ENCODE measurements at places on chromosomes 1 and 21.
A peak's percentile ranks its signal among the peaks of the same experiment; 100 is the strongest.

DNA sequence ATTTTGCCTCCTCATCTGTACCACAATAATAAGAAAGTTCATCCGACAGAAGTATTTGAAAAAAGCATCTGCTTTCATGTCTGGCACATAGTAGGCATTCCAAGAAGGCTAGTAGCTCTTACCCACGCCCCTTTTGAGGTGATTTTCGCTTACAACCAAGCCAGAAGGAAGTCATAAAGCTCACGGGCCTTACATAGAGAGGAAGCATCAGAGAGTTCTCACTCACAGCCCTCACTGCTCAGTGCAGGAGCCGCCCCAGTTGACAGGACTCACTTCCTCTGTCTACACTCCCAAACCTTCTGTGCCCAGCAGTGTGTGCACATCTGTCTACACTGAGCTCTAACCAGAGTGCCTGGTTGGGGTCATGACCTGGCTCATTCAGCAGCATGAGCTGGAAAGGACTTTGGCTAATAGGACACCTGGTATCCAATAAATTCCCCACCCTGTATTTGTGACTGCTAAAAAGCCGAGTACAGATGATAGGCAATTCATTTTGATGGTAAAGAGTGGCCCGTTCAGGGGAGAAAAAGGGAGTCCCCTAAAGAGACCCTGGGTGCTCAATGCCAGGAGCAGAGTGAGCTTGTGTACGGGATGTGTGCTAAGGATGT is 36.8 kb upstream of the DUSP10 start:
- DNase-seq: no peak

- DNase-seq: no peak
These were observed 18.9 kb downstream of the AGT start for GRCh38 chr1:230694991-230695390.

GRCh38 chr1:170593173-170594011 is 61.4 kb downstream of the GORAB start:
- DNase-seq: no peak

GRCh38 chr1:27109103-27109822 is 45.7 kb downstream of the SLC9A1 start:
- peak; percentile 71 for DNase-seq

GRCh38 chr1:184590163-184590750 is 164.4 kb downstream of the EDEM3 start:
- DNase-seq: peak; percentile 93

DNA sequence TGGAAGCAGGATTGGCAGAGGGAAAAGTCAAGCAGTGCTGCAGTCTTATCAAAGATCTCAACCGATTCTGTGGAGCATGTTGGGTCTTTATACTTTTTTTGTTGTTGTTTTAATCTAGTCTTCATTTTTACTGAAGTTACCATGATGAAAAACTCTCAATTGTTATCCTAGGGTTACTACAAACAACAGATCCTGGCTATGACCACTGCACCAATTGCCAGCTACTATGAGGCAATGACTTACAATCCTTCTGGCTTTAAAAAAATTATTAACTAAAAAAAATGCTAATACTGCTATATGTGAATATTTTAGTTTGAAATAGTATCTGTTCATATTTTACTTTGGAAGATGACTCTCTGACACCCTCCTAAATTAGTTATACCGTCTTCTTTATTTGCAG is 145.9 kb downstream of the CNIH3 start:
- no peak for DNase-seq

- no peak for DNase-seq
These were observed 6.1 kb downstream of the STRIP1 start for GRCh38 chr1:110040548-110040947.

GRCh38 chr1:162982364-162982763 is 86.8 kb upstream of the RGS4 start:
- DNase-seq: no peak

DNA sequence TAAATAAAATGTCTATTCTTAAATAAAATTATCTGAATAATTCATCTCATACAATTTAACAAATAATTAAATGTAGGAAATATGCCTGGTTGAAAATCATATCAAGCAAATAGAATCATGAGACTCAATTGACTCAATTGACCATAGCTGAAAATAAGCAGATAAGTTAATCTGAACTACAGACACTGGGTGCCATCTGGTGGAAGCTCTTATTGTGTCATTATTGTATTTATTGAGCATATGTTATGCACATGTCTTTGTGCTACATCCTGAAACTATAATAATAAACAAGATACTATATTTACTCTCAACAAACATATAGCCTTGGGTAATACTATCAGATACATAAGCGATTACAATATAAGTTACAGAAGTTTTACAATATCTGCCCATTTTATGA is 41.0 kb downstream of the BRINP3 start:
- DNase-seq: peak; percentile 53

DNA sequence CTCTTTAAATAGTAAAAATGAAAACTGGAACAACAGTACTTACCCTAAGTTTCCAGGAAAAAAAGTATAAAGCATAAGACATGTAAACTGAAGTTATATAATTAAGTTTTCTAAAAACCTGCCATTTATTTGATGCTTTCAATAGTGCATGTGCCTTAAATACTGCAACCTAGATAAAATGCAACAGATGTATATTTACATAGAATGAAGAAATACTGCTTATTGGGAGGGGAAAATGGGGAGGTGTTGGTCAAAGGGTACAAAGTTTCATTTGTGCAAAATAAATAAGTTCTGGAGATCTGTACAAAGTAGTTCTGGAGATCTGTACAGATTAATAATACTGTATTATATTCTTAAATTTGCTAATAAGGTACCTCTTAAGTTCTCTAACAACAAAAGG is 68.6 kb downstream of the PRPF38A start:
- DNase-seq: no peak

- DNase-seq: peak; percentile 89
These were observed 8.2 kb upstream of the S100A10 start for GRCh38 chr1:152001631-152002584.

DNA sequence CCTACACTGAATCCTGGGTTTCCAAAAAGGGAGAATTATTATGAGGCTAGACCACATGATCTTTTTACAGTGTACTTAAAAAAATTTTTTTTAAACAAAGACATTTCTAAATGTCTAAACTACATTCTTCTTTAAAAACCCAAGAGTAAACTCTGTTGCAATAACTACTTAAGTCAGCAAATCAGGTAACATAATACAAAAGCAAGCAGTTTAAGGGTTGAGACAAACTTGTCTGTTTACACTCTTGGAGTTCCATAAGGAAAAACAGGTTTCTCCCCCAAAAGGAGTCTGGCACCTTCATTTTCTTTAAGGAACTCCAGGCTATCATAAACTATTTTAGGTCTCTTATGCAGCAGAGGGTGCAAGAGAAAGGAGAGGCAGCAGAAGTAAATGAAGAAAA is 12.5 kb upstream of the ANKRD45 start:
- no peak for DNase-seq

DNA sequence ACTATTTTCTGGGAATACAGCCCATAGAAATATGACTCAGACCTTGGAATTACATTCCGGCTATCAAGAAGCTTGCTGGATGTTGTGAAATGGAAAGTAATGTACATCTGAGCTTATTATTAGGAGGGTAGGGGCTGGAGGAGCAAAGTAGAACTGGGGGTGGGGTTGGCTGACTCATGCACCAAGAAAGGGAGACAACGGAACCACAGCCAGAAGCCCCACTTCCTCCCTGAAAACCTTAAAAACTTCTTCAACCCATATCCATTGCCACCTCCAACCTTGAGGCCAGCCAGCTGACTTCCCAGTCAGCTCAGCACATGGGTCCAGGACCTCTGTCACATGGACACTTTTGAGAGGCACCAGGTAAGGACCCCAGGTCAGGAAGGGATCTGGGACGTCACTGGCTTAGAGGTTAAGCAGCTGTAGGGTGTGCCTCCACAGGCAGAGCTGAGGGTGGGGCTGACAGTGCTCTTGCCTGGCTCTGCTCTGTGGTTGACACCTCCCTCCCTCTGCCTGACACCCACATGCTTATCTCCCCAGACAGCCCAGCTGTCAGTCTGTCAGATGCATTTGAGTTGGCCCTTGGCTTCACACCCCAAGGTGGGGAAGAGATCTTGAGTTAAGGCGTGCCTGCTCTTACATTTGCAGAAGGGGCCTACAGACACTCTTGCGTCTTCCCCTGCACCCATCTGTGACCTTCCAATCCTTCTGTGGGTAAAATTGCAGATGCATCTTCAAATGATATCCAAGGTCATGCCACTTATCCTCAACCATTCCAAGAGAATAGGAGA is 5.7 kb upstream of the ZNF683 start:
- DNase-seq: no peak

DNA sequence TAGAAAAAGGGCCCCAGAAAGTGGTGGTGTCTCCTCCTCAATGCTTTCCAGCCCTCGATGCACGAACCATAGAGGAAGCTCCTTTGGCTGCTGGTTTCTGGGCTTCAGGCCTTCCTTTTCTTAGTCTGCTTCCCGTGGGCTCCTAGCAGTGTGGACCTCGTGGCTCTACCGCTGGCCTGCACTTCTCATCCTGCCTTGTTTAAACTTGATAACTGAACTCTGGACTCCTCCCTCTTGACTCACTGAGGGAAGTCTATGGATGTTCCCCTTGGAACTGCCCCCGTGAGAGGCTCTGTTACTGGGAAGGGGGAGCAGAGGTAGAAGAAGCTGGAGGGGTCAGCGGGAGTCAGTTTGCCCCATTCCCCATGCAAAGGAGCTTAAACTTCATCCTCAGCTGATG is 75.3 kb upstream of the WDR26 start:
- DNase-seq: no peak

DNA sequence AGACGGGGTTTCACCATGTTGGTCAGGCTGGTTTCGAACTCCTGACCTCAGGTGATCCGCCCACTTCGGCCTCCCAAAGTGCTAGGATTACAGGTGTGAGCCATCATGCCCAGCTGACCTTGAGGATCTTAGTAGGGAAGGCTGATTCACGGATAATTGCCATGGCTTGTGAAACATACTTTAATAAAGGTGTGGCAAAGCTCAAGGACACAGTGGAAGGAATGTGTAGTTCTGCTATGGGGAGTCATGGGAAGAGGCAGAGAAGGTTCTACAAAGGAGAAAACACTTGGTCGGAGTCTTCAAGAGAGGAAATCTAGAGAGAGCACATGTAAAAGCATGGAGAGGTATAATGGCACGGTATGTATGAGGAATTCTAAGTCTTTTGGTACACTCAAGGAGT is 12.7 kb upstream of the PTCH2 start:
- no peak for DNase-seq

- no peak for DNase-seq
These were observed 2.5 kb upstream of the CD160 start for GRCh38 chr1:145716641-145717345.

DNA sequence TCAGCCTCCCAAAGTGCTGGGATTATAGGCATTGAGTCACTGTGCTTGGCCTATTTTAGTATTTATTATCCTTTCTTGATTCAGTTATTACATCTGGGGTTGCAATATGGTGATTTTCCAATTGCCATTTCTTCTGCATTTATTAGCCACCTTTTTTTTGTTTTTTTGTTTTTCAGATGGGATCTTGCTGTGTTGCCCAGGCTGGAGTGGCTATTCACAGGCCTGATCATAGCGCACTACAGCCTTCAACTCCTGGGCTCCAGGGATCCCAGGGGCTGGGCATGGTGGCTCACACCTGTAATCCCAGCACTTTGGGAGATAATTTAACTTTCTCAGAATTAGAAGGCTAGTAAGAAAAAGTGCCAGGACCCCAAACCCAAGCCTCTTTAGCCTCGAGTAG is 82.1 kb upstream of the PGD start:
- no peak for DNase-seq

DNA sequence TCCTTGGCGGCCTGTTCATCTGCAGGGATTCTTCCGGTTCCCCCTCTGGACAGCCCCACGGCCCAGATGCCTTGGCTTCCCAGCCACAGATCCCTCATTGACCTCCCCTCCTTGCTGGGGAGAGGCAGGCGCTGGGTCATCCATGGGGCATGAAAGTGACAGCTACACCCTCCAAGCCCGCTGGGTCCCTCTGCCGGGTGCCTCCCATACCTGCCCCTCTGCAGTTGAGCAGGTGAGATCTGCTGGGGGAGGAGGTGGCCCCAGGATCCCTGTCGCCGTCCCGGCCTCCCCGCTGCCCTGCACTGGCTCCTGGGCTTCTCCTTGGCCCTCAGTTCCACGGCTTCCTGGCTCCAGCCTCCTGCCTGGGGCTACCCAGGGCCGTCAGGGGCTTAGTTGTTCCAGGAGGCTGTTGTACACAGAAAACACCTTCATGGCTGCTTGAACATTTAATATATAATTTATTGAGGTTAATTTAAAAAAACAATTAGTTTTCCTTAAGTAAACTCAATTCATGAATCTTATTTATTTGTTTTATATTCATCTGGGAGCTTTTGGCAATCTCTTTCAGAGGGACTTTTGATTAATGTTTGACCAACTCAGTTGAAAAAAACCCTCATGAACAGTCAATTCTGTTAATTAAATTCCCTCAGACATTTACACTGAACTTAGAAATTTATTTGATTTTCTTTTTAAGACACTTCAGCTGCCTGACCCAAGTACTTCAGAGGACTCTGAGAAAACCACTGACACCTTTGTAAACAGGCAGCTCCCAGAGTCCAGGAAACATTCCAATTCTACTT is 67.6 kb upstream of the ABCG1 start:
- peak; percentile 35 for DNase-seq

DNA sequence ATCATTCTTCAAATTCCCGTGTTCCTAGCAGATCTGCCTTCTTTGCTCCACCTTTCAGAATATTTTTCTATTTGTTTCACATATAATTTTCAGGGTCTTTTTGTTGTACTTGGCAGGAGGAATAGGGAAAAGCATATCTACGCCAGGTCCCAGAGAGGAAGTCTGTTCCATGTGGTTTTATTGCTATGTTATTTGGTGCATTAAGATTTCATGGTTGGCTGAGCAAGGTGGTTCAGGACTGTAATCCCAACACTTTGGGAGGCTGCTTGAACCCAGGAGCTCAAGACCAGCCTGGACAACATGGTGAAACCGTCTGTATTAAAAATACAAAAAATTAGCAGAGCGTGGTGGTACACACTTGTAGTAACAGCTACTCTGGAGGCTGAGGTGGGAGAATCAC is 36.1 kb downstream of the COL6A1 start:
- DNase-seq: no peak

DNA sequence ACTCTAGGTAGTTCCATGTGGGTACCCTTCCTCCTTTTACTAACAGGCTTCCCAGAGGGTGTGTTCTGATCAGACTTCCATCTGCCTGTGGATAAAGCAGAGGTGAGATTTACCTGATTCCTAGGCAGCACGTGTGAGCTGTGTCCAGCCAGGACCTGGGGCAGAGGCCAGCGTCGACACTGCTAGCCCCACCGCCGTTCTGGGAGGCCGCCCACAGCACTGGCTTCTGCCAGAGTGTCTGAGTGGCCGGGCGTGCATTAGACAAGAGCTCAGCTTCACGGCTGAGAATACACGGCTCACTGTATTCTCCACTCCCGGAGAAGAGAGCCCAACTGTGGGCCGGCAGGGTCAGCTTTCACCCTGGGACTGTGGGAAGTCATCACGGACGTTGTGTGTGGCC is 82.5 kb downstream of the PRDM16 start:
- DNase-seq: no peak

Data from DMS53 (cell line).